Stimulated activated naive CD4-positive, alpha-beta T cell (primary cell): ENCODE measurements at places on chromosomes 1 and 21.

DNA sequence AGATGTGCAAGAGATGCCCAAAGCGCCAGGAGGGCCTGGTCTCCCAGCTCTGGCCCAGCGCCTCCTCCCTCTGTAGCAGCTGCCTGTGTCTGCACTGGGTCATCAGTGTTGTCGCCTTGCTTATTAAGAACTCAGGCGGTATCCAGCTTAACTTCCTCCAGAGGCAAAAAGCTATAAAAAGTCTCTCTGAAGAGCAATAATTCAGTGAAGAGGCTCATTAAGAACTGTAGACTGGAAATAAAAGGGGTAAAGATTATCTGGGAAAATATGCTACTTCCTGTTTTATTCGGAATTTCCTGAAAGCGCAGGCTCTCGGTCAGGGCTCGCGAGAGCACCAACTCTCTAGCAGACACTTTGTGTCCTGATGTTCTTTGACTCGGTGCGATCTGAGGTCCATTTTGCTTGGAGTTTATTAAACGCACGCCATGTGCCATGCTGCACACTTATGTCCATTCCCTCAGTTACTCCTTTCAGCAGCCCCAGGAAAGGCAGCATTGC is 70.4 kb downstream of the MRPS6 start:
- no peak for DNase-seq

GRCh38 chr1:68953311-68953710 is 456.4 kb upstream of the DEPDC1 start:
- DNase-seq = no peak

GRCh38 chr1:31937300-31938183 is 626 bp downstream of the PTP4A2 start:
- DNase-seq = peak; percentile 90

GRCh38 chr1:84541679-84542078 is 32.6 kb downstream of the CTBS start:
- no peak for DNase-seq

GRCh38 chr1:27539901-27540861 is 50.2 kb upstream of the WASF2 start:
- DNase-seq = no peak
